ENCODE measurements at places on chromosomes 6 and 20. TPM values are rescaled to one million over a fixed set of nuclear protein-coding genes. Genes with fewer than 3 reads are reported as not detected.

DNA sequence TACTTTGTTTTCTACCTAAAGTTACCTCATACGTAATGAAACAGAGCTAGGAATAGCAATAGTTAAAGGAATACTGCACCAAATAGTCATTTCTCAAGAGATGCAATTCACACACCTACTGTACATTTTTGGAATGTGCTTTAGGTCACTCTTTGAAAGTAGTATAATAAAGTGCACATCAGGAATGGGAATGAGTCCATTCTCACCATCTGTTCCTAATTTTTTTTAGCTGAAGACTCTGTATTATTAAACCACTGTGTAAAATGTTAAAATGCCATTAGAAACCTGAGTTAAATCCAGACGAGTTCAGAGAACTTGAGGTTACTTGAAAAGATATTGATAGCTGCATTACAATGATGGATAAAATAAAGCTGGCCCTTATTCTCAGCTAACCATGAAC, 51.9 kb upstream of the EPHA7 start:
- no peak for DNase-seq

DNA sequence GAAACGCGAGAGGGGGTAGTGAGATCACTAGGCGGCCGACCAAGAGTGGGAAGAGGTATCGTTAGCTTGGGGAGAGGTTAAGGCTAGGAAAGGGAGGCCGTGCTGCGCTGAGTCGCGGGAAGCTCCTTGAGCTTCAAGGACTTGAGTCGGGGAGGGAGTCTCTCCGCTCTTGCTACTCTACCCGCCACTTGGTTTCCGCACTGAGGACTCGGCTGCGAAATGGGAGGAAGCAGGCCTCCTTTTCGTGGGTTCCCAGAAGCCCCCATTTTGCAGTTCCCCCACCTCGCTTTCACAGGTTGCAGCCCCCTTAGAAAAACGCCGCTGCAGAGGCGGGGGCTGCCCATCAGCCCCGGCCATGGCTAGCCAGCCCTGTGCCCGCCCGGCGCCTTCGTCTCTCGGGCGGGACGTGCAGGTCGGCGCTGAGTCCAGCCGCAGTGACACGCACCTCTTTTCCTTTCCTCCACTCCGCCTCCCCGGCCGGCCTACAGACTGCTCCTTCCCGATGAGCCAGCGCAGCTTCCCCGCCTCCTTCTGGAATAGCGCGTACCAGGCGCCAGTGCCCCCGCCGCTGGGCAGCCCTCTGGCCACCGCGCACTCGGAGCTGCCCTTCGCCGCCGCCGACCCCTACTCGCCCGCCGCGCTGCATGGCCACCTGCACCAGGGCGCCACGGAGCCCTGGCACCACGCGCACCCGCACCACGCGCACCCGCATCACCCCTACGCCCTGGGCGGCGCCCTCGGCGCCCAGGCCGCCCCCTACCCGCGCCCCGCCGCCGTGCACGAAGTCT, 4.9 kb downstream of the VGLL2 start:
- no peak for DNase-seq

ATF6B gene
- total RNA-seq = 39.5 TPM

DNA sequence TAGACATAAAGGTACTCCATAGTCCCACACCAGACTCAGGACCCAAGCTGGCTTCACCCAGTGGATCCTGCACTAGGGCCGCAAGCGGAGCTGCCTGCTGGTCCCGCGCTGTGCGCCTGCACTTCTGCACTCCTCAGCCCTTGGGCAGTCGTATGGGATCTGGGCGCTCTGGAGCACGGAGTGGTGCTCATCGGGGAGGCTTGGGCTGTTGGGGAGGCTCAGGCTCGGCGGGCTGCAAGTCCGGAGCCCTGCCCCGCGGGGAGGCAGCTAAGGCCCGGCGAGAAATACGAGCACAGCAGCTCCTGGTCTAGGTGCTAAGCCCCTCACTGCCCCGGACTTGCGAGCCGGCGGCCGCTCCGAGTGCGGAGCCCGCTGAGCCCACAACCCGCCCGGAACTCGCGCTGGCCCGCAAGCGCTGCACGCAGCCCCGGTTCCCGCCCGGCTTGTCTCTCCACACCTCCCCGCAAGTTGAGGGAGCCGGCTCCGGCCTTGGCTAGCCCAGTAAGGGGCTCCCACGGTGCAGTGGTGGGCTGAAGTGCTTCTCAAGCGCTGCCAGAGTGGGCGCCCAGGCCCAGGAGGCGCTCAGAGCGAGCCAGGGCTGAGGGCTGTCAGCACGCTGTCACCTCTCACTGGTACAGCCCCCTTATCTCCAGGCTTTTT, 33.4 kb upstream of the GCNT2 start:
- DNase-seq = no peak

- DNase-seq = no peak
Observed at GRCh38 chr6:165615636-165616035, 47.4 kb downstream of the PDE10A start.

GRCh38 chr20:59221049-59221706, 57.6 kb downstream of the ZNF831 start:
- DNase-seq = peak; percentile 18

Data from foreskin keratinocyte (primary cell).